ENCODE measurements at places on chromosomes 4 and X.

- DNase-seq = no peak
These were observed 5.7 kb downstream of the CYP2U1 start for GRCh38 chr4:107937040-107937439.

GRCh38 chr4:52914051-52914605, 52.0 kb downstream of the RASL11B start:
- DNase-seq = peak; percentile 74

GRCh38 chr4:40927074-40927473, 177.3 kb downstream of the NSUN7 start:
- no peak for DNase-seq

DNA sequence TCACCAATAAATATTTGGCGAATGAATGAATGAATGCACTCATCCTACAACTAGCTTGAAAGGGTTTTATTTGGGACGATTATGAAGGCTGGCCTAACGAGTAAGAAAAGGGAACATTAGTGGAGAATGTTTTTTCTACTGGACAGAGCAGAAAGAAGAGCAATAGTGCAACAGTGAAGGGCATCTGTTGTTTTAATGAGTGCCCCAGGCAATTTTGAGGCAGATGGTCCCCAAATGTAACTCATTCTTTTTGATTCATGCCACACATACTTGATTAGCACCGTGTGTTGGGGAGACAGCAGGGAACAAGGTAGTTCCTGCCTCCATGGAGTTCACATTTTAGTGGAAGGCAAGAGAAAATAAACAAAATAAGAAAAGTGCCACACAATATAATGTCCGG, 22.7 kb upstream of the INTS6L start:
- DNase-seq = no peak

GRCh38 chrX:9148615-9149399, 114.9 kb upstream of the FAM9B start:
- peak; percentile 30 for DNase-seq
